ENCODE measurements at places on chromosomes 4 and X.

- no peak for DNase-seq
These were observed 47.3 kb downstream of the JAKMIP1 start for GRCh38 chr4:6152869-6153705.

DNA sequence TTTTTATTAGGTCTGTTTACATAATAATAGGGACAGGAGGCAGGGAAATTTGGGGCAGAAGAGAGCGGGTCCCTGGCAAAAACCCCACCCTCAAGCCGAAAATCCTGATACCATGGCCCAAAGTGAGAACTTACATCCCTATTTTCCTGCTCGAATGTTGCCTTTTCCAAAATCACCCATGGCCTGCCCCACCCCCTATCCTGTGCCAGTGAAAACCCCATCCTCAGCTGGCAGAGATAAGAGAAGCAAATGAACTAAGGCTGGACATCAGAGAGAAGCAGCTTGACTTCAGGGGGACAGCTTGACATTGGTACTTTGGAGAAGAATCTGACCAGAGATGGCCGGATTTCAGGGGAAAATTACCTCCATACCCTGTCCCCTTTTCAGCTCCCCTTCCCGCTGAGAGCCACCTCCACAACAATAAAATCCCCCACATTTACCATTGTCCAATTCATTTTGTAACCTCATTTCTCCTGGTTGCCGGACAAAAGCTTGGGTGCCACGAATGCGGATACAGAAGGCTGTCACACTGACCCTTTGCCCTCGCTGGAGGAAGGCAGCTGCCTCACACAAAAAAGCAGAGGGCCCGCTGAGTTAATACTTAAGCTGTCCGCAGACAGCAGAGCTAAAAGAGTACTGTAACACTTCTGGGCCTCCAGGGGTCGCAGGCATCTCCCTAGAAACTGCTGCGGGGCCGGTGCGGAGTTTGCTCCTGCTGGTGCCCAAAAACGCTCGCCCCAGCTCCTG lies 196.2 kb downstream of the SNCA start:
- DNase-seq, result no peak

- no peak for DNase-seq
These were observed 577.2 kb upstream of the AADAT start for GRCh38 chr4:170666909-170667308.

GRCh38 chr4:79241846-79242245 lies 84.0 kb downstream of the NAA11 start:
- DNase-seq, result no peak

DNA sequence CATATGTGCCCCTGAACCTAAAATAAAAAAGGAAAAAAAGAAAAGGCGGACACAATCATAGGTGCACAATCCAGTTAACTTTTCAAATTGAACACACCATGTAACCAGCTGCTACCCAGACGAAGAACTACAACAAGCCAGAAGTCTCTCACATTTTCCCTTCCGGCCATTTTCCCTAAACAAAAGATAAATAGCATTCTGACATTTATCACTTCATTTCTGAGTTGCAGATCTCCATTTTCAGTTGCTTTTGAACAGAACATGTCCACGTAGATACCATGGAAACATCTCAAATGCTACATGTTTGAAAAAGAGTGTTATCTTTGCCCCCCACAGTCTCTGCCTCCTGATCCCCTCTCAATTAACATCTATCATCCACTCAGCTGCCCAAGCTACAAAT lies 29.2 kb upstream of the CABS1 start:
- DNase-seq, result no peak

GRCh38 chr4:121696170-121696580 lies 605 bp downstream of the ANXA5 start:
- peak; percentile 43 for DNase-seq

DNA sequence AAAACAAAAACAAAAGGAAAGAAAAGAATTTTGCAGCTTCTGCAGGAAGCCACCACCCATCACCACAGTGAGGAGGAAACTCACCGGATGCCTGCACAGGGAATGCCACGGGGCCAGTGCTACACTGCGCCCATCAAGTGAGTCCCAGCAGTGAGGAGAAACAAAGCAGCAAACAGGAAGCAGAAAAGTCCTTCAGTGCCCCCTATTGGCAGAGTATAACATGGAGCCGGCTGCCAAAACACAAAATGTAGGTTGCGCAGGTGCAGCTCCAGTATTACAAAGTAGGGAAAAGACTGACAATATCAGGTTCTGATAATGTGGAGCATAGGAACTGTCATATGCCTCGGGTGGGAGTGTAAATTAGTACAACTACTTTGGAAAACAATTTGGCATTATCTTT lies 23.3 kb upstream of the SCML2 start:
- no peak for DNase-seq

- no peak for DNase-seq
These were observed 12.8 kb downstream of the HTT start for GRCh38 chr4:3087115-3087797.

DNA sequence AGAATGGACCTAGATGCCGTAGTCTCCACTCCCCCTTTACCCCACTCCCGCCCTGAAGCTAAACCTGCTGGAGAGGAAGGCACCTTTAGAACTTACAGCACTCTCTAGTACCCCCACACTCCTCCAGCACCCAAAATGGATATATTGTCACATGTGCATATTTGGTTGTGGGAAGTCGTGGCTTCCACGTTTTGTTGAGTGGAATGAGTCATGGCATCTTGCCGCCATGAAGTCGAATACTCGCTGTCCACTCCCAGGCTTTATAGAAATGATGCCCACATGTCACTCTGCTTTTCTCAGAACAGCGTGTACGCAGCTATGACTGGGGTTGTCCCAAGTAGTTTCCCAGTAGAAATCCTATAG lies 545 bp downstream of the ABCE1 start:
- peak; percentile 59 for DNase-seq

GRCh38 chr4:94345266-94345665 lies 2.6 kb upstream of the HPGDS start:
- DNase-seq, result no peak

DNA sequence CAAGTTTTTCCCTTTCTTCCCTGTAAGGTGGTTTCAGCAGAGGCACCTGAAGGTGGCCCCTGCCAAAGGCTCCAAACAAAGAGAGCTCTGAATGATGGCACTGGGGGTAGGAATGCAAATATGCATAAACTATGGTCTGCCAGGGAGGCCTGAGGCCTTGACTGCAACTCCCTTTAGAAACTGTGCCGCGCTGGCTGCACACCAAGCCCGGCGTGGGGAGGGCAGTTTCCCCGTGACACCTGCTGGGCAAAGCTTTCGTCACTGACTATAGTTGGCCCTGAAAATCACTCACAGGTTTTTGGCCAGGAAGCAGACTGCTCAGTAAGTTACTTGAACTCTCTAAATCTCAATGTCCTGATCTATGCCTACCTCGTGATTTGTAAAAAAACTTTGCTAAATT lies 97.8 kb upstream of the ATOH1 start:
- no peak for DNase-seq

GRCh38 chr4:145538596-145538995 lies 56.9 kb downstream of the SMAD1 start:
- DNase-seq, result no peak

- DNase-seq, result no peak
These were observed 383.5 kb downstream of the KLHL4 start for GRCh38 chrX:87901060-87901459.

DNA sequence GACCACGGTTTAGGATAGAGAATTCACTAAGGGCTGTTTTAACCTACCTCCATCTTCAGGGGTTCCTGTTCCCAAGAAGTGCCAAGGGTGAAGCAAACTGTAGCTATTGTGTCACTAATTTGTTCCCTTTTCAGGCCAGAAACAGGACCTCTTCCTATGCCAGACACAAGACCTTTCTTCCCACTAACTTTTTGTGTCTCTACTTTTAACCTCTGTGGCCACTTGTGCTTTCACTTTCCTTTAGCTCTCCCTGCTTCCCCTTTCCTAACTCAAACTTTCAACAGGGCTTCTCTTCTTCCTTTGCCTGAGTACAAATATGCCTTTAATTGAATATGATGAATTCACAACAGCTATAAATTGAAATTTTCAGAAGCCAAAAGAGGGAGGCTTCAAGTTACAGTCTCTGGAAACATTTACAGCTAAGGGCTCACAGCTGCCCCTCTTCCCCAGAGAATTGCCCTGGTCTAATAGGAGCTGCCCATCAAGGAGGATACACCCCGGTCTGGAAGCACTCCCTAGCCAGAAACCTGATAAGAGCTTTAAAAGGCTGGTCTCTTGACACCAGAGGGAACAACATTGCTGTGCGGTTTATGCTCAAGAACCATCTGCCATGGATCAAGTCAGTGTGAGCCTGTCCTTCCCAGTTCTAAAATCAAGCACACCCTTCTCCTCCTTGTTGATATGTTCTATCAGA lies 61.7 kb upstream of the PLS3 start:
- DNase-seq, result no peak

- peak; percentile 67 for DNase-seq
These were observed at the start of gene SGCB for GRCh38 chr4:52038103-52038912. Gene SGCB, minus strand, starts transcription at chr4:52038299. Its CDS starts 40 bp downstream, at chr4:52038259.

GRCh38 chr4:1752284-1753041 lies 31.1 kb downstream of the TACC3 start:
- DNase-seq, result no peak

DNA sequence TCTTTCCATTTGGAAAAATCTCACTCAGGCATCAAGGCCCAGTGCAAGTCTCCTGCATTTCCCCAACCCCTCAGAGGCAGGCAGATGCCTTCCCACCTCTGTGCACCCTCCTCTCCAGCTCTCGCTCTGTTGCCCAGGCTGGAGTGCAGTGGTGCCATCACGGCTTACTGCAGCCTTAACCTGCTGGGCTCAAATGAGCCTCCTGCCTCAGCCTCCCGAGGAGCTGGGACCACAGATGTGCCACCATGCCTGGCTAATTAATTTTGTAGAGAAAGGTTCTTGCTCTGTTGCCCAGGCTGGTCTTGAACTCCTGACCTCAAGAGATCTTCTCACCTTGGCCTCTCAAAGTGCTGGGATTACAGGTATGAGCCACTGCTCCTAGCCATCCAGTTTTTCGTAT lies 95.8 kb downstream of the NHSL2 start:
- no peak for DNase-seq

GRCh38 chr4:168646001-168646768 lies 149.3 kb downstream of the PALLD start:
- no peak for DNase-seq
